Hematopoietic multipotent progenitor cell (in vitro differentiated cells): ENCODE measurements at places on chromosomes 1 and 21.

DNA sequence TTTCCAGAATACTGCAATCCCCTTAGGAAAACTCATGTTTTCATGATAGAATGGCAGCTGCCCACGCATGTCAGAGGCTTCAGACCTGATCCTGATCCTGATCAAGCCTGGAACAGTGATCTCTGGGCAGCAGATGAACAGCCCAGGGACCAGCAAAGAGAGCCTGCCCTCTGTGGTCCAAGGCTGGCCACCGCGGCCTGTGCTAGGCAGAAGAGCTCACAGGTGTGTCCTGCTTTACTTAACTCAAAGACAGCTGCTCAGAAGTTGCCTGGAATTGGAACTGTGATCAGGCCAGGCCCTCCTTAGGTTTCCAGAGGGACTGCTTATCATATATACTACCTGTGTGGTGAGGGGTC lies 21.2 kb upstream of the BCAR3 start:
- no peak for DNase-seq

- no peak for DNase-seq
Observed at GRCh38 chr1:167676205-167676915, 45.4 kb upstream of the MPZL1 start.

- no peak for DNase-seq
Observed at GRCh38 chr1:145804235-145805045, 19.5 kb downstream of the RNF115 start.

GRCh38 chr1:41879617-41880016 lies 39.1 kb downstream of the HIVEP3 start:
- no peak for DNase-seq

- DNase-seq, result no peak
Observed at GRCh38 chr21:44647222-44647552, 973 bp downstream of the KRTAP10-11 start.

- DNase-seq, result no peak
Observed at GRCh38 chr1:31381394-31382294, 8.8 kb upstream of the FABP3 start.

DNA sequence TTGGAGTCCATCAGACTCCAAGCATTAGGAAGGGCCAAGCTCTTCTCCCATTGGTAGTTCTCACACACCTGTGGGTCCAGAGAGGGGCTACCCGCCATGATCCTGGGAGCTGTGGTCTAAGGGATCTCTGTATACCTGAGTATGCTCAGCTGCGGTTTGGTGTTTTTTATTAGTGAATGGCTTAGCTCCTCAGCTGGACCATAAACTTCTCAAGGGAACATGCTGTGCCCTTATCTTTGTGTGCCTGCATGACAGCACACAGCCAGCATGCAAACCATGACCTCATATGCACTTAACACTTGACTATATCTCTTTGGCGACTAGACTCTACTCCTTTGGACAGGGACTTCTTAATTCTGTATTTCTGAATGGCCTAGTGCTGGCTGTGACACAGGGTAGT lies 94.5 kb downstream of the CD58 start:
- DNase-seq, result no peak

DNA sequence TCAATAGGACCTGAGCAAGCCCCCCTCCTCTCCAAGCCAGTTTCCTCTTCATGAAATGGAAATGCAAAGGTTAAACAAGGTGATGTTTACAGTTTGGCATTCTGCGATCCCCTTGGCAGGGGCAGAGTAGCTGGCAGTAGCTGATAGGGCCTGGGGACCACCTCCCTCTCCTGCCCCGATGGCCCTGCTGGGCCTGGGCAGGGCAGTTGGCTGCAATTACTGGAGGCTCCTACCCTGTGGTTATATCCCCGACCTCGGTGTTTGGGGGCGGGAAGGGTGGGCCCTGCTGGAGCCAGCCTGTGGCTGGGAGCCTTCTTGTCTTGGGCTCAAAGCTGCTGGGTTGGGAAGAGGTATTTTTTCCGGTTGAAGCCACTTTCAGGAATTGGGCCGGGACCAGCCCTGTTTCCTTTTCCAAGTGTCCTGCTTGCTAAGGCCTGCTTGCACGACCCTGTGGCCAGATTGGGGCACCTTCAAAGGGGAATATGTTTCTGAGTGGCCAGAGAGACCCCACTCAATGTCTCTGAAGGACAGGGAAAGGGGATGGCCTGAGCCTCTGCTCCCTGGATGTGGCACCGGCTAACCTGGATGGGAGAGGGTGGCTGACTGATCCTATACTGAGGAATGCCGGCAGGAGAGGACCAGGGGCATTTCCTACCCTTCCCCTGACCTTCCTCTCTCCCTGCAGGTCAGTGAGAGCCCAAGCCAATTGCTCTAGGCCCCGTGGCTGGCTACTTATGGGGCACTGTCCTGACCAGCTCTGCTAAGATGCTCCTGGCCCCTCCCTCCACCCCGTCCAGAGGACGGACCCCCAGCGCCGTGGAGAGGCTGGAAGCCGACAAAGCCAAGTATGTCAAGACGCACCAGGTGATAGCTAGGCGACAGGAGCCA lies 1.9 kb downstream of the FAM110D start:
- no peak for DNase-seq

GRCh38 chr1:3209201-3209600 lies 140.2 kb downstream of the PRDM16 start:
- DNase-seq, result no peak

DNA sequence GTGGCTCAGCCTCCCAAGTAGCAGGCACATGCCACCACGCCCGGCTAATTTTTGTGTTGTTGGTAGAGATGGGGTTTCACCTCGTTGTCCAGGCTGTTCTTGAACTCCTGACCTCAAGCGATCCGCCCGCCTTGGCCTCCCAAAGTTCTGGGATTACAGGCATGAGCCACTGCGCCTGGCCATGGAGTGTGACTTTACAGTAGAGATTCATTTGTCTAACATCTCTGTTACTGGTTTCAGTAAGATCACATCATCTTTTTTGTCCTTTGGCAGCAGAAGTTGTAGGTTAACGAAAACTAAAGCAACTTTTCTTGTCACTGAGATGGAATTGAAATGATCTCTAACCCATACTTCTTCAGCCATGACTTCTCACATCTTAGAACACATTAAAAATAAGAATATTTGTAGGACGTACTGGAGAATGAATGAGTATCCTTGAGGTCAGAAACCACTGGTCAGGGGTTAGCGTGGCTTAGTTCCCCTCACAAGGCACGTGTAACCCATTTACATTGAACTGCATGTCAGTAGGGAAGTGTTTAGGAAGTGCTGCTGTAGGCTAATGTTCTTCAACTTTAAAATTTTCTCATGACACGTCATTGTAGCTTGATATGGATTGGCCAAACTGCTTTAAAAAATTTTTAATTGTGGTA lies 75.9 kb downstream of the CAMTA1 start:
- DNase-seq, result no peak

GRCh38 chr1:85230305-85230977 lies 29.0 kb downstream of the C1orf52 start:
- no peak for DNase-seq

- no peak for DNase-seq
Observed at GRCh38 chr21:45504021-45504515, 38.2 kb downstream of the SLC19A1 start.

DNA sequence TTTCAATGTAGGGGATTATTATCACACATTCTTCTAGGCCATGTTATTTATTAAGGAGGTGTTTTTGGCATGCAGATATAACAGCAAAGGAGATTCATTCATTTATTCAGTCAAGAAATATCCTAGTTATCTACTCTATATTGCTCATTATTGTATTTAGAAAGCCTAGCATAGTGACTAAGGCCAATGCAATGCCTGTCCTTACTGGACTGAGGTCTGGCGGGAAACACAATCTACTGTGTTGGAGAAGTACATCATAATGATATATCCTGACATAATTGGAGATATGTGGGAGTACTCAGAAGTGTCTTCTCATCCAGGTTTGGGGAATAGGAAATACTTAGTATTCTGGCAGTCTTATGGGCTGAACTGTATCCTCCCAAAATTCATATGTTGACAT lies 421.5 kb upstream of the USP24 start:
- no peak for DNase-seq

GRCh38 chr1:179217943-179218507 lies 11.5 kb downstream of the ABL2 start:
- DNase-seq, result peak; percentile 59

DNA sequence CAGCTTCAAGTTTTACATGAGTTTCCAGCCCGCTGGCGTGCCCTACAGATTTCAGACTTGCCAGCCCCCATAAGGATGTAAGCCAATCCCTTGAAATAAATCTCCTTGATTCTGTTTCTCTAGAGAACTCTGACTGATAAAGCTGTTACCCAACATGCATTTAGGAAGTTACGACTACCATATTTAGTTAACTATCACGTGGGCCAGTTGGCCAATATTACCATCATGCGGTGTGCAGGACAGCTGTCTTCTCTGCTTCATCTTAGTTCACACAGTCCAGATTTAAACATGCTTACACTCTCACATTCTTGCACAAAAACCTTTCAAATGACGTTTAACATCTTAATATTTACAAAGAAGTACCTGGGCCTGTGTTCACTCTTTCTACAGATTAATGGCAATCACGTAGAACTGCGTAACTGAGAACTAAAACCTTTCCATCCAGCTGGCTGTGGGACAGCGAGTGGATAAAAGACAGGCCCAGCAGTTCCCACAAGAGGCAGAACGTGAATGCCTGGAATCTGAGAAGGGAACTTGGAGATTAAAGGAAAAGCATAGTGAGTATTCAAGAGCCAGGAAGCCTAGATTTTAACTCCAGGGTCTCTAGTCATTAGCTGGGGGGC lies 20.8 kb downstream of the FAM177B start:
- no peak for DNase-seq

DNA sequence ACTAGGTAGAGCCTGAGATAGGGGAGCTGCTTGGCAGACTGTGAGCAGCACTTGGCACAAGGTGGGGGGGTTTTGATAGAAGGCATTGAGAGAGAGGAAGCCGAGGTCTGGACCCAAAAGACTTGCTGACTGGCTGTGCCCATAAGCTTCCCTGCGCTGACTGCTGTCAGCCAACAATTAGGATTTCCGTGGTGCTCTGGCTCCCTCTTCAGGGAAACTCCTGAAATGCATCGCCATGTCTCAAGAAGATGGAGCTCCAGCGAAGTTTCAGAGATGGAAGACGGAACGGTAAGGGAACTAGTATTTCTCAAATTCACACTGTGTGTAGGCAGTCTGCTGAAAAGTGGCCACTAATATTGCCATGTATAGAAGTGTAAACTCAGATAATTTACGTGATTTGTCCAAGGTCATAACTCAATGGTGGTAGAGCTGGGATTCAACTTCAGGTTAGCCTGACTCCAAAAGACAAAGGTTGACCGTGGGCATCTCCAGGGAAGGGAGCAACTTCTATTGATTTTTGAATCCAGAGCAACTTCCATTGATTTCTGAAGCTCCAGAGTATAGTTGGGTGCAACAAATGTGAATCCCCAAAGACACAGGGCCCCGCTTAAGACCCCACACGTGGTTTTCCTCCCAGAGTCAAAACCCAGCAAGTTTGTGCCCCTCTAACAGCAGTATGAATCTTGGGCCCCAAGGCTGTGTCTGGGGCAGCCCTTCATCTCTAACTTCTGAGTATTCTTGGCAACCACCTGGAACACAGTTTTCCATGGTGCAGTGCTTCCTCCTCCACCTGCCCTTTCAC lies 44.5 kb upstream of the CRNN start:
- DNase-seq, result peak; percentile 59

GRCh38 chr1:205298191-205298994 lies 23.2 kb downstream of the NUAK2 start:
- DNase-seq, result no peak

DNA sequence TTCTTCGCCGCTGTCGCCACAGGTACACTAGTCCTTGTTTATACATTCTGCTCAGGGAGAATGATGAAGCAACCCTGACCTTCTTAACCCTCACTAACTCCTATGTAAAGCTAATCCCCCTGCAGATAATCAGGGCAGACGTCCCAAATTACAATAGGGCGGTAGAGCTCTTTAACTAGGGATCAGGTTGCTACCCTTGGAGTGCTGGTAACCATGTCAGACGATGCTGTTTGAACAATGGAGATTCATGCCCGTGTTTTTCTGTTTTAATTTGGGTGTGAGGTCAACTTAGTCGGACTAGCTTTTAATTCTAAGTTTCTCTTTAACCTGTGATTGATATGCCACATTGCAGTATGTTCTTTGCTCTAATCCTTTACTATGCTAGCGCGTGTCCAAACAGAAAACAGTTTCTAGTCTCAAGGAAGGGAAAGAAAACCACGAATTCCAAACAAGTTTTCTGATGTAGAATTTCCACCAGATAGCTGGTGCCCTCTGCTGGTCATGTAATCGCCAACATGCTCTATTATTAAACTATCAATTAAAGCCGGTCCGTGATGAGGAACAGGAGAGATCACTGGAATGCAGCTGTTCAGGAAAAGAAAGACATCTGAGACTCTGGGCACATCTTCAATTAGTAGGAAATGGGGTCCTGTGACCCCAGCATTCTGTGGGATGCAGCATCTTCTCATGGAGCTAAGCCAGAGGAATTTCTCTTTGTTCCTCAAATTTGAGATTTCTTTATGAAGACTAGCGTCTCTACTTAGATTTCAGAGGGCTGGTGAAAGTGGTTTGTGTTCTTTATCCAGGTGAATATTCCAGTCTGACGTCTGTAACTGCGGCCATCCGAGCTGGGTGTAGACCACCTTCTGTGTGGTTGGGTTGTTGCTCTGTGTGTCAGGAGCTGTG lies 18.3 kb upstream of the VAMP3 start:
- DNase-seq, result peak; percentile 73

- no peak for DNase-seq
Observed at GRCh38 chr21:36208326-36209013, 51.8 kb downstream of the DOP1B start.

GRCh38 chr1:212607206-212607912 lies 1.2 kb upstream of the ATF3 start:
- DNase-seq, result no peak

- no peak for DNase-seq
Observed at GRCh38 chr1:198638894-198639635, at the start of gene PTPRC. Gene PTPRC, plus strand, starts transcription at chr1:198639040. Its CDS starts 229 bp downstream, at chr1:198639269.

DNA sequence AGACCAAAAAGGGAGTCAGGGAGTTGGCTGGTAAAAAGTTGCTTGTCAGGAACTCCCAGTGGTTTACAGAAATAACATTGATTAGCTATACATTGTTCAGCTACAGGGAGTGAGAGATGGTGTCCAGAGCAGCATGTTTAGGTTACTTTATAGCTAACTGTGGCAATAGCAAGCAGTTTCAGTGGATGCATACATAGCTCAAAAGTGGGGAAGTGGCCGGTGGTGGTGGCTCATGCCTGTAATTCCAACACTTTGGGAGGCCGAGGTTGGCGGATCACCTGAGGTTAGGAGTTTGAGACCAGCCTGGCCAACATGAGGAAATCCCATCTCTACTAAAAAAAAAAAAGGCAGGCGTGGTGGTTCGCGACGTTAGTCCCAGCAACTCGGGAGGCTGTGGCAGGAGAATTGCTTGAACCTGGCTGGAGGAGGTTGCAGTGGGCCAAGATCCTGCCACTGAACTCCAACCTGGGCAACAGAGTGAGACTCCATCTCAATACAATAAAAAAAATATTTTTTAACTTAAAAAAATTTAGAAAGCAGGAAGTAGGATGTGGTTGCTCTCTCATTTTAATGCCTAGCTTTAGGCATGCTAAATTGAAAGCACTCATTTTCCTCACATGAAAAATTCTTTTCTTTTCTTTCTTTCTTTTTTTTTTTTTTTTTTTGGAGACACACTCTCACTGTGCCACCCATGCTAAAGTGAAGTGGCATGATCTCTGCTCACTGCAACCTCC lies 109.7 kb downstream of the PPIAL4G start:
- DNase-seq, result no peak
